ENCODE measurements at places on chromosomes 1 and 21.

DNA sequence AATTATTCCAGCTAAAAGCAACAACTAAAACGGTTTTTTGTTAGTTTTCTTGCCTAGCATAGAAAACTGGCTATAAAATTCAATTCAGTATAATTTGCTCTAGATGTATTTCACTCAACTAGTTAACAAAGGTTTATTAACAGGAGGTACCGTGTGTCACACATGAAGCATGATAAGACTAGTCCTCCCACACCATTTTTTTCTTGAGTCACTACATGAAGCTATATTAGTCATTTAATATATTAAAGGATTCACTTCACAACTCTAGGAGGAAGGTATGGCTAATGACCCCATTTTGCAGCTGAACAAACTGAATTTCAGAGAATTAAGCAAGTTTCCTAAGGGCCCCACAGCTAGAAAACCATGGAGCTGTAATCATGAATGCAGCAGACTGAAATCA is 307.8 kb upstream of the USP25 start:
- DNase-seq: no peak

DNA sequence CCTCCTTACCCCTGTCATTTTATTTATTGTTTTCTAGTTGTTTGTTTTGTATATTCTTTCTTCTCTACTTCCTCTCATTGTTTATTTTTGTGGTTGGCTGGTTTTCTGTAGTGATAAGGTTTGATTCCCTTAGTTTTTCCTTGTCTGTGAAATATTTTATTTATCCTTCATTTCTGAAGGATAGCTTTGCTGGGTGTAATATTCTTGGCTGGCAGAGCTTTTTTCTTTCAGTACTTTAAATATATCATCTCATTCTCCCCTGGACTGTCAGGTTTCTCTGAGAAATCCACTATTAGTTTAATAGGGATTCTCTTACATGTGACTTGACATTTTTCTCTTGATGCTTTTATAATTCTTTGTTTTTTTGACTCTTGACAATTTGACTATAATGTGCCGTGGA is 18.8 kb upstream of the TIPRL start:
- no peak for DNase-seq

DNA sequence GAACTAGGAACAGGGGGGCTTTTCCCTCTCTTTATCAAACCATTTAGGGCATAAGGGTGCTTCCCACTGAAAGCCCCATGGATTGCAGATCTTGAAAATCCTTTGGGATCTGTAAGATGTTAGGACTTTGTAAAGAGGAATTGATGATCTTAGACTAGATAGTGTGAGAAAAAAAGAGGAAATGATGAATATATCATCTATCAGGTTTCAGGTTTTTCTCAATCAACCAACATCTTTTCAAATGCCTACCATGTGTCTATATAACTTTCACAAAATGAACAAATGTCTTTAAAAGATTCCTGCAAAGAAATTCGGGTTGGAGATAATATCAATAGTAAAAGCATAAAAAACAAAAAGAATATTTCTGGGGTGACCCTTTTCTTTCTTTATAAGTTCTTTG is 50.1 kb downstream of the KCNC4 start:
- no peak for DNase-seq

DNA sequence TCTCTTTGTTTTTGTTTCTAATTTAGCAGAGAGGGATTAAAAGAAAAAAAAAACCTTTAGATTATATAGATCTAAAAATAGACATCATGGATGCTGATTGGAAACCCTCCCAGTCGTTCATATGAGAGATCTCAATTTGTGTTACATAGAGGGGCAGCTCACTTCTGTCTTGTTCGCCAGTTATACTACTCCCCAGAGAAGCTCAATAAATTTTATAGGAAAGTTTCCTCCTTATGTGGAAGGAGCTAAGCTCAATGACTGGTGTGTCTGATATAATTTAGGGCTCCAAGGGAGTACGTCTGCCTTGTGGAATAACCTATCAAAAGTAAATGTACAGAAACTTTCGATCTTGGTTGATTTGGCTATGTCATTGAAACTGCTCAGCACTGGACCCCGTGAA is 117.6 kb downstream of the PEX14 start:
- no peak for DNase-seq

- no peak for DNase-seq
These were observed 75.8 kb downstream of the RHOU start for GRCh38 chr1:228810878-228811711.

- DNase-seq: no peak
These were observed 23.9 kb downstream of the HSF2BP start for GRCh38 chr21:43635436-43635835.

- DNase-seq: no peak
These were observed 8.2 kb upstream of the TARBP1 start for GRCh38 chr1:234486858-234487840.

DNA sequence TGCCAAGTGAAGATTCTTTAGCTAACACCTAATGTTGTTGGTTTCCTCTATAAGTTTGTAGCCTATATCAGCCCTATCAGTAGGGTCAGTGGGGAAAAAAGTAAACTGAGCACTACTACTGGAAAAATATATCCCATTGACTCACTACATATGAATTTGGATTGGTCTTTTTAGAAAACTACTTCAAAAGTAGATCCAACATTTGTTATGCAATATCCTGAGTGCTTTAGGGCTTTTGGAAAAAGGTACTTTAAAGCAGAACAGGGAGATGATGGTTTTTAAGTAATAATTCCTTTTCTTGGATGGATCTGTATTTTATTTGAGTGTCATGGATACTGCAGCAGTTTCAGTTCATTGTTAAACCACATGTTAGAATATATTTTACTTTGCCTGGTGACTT is 7.1 kb downstream of the C1orf21 start:
- no peak for DNase-seq

GRCh38 chr1:1630191-1630964 is 1.6 kb upstream of the MMP23B start:
- DNase-seq: peak; percentile 90

DNA sequence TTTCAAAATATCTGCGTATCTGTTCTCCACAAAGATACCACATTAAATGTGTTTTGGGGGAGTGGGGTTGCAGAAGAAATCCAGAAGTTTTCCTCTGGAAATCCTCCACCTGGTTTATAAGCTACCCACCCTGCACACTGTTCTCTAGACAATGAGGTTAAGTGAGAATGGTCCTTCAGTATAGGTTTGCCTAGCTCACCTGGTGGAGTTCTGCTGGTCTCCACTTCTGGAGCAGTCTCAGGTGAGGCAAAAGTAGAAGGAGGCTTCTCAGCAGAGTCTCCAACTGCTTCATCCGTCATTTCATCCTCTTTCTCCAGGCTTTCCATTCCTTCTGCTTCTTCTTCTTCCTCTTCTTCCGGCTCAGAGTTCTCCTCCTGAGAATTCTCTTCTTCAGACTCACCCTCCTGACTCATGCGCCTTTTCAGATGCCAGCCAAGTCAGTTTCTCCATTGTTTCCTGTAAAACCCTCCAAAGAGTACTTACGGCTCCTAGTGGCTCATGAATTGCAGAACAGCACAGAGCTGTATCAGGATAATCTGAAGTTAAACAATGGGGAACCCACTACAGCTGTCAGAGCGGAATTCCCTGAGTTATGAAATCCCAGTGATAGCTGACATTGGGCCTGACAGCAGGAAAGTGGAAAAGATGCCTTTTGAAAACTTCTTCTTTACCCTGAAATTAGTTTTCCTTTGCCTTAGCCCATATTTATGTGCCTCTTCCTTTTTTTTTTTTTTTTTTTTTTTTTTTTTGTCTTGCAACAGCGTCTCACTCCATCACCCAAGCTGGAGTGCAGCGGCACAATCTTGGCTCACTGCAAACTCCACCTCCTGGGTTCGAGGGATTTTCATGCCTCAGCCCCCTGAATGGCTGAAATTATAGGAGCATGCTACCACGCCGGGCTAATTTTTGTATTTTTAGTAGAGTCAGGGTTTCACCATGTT is 38.5 kb downstream of the MSTO1 start:
- no peak for DNase-seq

DNA sequence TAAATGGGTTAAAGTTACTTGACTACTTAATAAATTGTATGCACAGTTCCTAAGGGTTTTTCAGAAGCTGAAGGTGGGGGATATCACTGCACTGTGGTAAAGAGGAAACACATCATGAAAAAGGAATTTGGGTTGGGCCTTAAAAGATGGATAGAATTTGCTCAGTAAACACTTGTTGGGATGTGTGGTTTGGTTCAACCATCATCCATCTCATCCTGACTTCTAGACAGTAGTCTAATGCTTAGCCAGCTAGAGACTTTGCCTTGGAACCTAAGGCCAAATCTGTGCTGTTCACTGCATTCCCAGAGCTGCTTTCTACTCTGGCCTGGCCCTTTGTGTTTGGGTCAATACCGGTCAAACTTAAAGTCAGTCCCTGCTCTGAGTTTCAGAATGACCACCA is 30.6 kb downstream of the LY9 start:
- no peak for DNase-seq

DNA sequence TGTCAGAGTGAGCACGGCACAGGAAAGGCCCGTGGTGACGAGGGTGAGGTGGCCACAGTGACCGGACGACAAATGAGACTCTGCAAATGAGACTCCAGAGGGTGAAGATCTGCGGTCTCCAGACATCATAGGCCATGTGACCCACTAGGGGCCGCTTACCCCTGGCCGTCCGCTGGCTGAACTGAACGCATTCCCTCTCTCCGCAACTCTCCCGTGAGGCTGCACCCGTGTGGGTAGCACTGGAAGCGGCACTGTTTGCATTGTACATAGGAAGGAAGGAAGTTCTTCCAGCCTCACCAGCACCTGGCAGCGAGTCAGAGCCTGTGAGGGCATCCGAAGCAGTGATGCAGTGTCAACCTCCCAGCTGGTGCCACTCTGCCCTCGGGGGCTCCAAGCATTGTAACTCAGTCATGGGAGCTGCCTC is 23.6 kb upstream of the SPSB1 start:
- no peak for DNase-seq

DNA sequence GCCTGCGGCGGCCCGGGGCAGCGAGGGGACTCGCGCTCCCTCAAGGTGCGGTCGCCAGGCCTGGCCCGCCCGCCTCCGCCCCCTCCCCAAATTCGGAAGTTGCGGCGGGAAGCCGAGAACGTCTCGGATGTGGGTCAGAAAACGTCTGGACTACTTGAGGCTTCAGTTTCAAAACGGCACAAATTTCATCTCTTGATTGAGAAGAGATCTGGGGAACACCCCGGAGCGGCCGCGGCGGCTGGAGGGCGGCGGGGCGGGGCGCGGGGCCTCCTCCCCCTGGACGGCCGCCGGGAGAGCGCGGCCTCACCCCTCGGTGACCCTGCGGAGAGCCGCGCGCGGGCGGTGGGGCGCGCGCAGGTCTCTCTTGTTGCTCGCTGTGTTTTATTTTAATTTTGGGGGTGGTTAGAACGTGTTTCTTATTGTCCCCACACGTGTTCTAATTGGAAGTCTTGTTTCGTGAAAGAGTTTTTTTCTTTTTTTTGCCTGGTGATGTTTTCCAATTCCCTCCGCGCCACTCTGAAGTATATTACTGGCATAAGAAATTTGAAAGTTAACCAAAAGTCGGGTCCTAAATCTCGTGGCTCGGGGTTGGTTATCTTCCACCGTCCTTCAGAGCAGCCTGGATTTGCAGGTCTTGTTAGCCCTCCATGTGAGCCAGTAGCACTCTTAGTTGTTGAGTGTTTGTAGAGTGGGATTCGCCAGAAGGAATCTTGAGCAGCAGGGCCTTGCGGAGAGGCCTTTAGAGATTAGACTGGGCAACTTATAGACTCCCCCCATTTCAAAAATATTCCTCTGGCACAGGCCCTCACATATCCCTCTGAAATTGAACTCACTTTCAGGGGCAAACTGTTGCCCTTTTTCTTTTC is 749 bp downstream of the PCBP3 start:
- DNase-seq: no peak

- DNase-seq: no peak
These were observed 9.1 kb upstream of the MATN1 start for GRCh38 chr1:30732277-30732996.

DNA sequence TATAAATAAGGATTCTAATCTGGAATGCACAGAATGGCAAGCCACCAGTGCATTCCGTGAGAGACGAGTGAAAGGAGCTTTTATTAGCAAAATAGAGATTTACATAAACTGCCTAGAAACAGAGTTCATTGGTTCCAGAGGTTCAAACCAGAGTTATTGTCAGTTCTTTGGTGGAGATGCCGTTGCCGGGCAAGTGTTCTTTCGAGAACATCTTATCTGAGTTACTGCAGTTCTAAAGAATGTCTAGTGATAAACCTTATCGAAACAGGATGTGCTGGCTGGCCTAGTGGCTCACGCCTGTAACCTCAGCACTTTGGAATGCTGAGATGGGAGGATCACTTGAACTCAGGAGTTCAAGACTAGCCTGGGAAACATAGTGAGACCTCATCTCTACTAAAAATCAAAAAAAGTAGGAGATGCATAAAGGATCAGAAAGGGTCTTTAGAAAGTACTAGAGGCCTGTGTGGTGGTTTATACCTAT is 19.9 kb upstream of the EVI5 start:
- no peak for DNase-seq

- DNase-seq: no peak
These were observed 536.9 kb upstream of the ADGRL4 start for GRCh38 chr1:79543394-79543793.

GRCh38 chr21:46182548-46183336 is 1.5 kb downstream of the SPATC1L start:
- no peak for DNase-seq

GRCh38 chr1:192579010-192579738 is 3.6 kb downstream of the RGS1 start:
- DNase-seq: peak; percentile 25

- DNase-seq: no peak
These were observed 33.5 kb upstream of the MACF1 start for GRCh38 chr1:39170731-39171667.

DNA sequence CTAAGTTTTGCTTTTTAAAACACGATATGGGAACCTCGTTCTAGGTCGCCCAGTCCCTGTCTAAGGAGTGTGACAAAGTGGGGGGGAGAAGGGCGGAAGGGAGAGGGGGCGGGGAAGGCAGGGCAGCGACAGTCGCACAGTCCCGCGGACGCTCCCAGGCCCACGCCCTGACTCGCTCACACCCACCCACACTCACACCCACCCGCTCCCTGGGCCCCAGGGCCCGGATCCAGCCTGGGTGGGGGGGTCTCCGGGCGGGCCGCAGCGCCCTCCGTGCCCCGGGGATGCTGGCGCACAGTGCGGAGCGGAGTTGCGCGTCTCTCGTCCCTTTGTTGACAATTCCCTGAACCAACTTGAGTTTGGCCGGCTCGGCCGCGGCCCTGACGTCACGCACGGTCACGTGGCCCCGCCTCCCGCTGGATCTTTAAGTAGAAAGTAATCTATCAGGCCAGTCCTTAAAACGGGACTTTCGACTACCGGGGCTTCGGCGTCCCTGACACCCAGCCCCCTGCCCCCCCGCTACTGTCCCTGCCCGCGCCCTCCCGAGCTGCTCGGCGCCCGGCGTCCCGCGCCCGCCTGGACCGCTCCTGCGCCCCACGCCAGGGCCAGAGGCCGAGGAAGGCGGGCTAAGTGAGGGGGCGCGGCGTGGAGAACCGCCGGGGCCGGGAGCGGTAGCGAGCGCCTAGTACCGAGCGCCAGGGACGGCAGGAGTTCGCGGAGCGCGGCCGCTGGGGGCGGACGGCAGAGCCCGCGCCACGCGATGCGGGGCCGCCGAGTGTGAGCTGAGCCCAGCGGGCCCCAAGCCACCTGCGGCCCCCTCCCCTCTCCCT is at the start of gene FOXD3:
Gene FOXD3, plus strand, starts transcription at position 454 of the 830 bp plus-strand sequence. CDS start 492 bp downstream, outside the sequence.
- DNase-seq: no peak

- DNase-seq: no peak
These were observed 702.8 kb downstream of the PTPRU start for GRCh38 chr1:29939079-29939478.

- DNase-seq: no peak
These were observed 248.7 kb upstream of the CSF3R start for GRCh38 chr1:36731226-36732014.
